Activated CD8-positive, alpha-beta T cell treated with anti-CD3 and anti-CD28 coated beads for 36 hours (primary cell): ENCODE measurements at places on chromosomes 5 and 9. TPM values are rescaled to one million over a fixed set of nuclear protein-coding genes. Genes with fewer than 3 reads are reported as not detected.
A peak's percentile ranks its signal among the peaks of the same experiment; 100 is the strongest.

The ZNF608 gene
- total RNA-seq = not detected

The SPATA31C1 gene
- total RNA-seq = not detected

The TOR1B gene
- total RNA-seq = 18.5 TPM

The DNAJA1 gene
- total RNA-seq = 143 TPM

The ARL14EPL gene
- total RNA-seq = not detected

The CAVIN4 gene
- total RNA-seq = 0.11 TPM

GRCh38 chr5:177404641-177405179, 4.2 kb upstream of the PFN3 start:
- peak overlapping the region; percentile 73 for H3K4me3 ChIP-seq
- DNase-seq = no peak
- peaks cover 26% of the 10 kb centered on the region for H3K4me1 ChIP-seq
- no peaks in the 10 kb centered on the region for H3K36me3 ChIP-seq
- H3K27me3 ChIP-seq = peaks cover 23% of the 10 kb centered on the region

DNA sequence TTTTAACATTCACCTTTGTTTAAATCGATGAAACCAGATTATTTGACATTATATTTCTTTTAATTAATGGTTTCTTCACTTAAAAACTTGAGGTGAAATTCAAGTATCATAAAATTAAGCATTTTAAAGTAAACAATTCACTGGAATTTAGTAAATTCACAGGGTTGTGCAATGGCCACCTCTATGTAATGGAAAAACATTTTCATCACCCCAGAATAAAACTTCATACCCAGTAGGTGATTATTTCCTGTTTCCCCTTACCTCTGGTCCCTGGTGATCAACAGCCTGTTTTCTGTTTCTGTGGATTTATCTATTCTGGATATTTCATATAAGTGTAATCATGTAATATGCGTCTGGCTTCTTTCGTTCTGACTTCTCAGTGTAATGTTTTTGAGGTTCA, 27.2 kb downstream of the HSPA4 start:
- no peak overlapping the region for H3K4me3 ChIP-seq
- peak overlapping the region; percentile 65 for H3K27ac ChIP-seq
- H3K36me3 ChIP-seq = peaks cover 48% of the 10 kb centered on the region

DNA sequence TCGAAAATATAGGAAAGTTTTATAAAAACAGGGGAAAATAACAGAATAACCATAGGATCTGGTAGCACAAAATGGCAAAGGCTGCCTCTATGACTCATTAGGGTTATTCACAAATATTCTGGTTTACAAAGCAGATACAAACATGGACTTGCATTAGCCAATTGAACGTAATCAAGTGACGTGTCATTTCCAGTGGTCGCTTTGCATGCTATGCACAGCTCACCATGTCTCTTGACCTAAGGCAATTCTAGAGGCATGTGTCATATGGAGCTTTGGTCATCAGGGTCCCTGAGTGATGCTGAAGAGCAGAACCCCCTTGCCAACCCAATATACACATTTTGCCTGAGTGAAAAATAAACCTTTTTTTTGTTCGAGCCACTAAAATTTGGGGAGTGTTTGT, 158.8 kb downstream of the TMEM161B start:
- DNase-seq = no peak
- H3K27ac ChIP-seq = no peak overlapping the region
- no peak overlapping the region for H3K4me3 ChIP-seq
- H3K36me3 ChIP-seq = no peaks in the 10 kb centered on the region

The EGFLAM gene
- not detected for total RNA-seq
